Suppressor macrophage (primary cell): ENCODE measurements at places on chromosomes 1 and 21.

DNA sequence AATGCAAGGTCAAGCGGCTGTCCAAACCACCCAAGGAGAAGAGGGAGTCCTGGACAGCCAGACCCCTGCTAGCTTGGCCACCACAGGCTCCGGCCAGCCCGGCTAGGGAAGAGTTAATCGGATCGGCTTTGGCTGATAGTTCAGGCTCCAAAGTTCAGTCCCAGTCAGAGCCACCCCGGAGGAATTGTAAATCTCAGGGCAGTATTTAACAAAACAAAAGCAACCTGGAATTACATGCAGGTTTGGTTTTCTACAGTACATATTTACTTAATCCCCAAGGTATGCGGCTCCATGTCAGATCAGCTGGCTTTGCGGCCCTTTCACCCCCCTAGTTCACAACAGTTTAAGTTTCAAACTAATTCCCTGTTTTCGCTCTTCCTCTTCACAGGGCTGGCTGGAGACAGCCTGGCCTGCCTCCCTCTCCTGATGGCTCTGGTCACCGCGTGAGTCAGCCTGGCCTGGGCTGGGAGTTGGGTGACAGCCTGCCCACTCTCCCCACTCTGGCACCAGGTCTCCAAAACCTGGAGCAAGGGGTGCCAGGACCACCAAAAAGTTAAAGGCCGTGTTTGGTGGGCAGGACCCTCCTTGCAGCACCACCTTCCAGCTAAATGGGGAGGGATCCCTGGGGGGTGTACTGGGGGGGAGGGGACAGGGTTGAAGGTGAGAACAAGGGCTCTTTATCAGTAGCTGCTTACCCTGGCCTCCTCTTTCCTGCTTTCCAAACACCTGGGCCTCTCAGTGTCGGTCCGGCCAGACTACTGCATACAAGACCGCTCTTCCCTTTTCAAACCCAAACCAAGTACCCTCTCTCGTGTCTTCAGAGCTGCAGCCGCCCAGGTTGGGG, 1.9 kb downstream of the DHRS3 start:
- peak; percentile 87 for DNase-seq

DNA sequence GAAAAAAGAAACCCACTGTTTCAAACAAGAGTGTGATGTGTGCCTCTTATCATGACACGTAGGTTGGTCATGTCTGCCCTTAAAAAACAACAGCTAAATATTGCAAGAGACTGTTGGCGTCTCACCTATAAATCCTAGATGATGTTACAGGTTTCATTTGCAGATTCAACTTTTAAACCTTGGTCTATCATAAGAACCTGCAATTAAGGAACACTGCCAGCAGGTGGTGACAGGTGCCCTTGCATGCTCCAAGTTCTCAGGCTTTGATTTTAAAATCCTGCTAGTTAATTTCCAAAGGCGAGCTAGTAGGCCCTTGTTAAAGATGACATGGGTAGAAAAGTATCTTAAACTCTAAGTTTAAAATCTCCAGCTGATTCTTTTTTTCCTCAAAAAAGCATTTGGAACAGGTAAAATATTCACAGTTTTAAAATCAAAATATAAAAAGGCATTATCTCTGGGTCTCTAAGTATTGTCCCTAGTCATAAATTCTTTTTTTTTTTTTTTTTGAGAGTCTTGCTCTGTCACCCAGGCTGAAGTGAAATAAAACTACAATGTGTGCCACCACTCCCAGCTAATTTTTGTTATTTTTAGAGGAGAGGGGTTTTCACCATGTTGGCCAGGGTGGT, 39.1 kb downstream of the CLSTN1 start:
- DNase-seq: peak; percentile 79

GRCh38 chr1:67162954-67163353, 3.3 kb upstream of the IL23R start:
- DNase-seq: no peak

DNA sequence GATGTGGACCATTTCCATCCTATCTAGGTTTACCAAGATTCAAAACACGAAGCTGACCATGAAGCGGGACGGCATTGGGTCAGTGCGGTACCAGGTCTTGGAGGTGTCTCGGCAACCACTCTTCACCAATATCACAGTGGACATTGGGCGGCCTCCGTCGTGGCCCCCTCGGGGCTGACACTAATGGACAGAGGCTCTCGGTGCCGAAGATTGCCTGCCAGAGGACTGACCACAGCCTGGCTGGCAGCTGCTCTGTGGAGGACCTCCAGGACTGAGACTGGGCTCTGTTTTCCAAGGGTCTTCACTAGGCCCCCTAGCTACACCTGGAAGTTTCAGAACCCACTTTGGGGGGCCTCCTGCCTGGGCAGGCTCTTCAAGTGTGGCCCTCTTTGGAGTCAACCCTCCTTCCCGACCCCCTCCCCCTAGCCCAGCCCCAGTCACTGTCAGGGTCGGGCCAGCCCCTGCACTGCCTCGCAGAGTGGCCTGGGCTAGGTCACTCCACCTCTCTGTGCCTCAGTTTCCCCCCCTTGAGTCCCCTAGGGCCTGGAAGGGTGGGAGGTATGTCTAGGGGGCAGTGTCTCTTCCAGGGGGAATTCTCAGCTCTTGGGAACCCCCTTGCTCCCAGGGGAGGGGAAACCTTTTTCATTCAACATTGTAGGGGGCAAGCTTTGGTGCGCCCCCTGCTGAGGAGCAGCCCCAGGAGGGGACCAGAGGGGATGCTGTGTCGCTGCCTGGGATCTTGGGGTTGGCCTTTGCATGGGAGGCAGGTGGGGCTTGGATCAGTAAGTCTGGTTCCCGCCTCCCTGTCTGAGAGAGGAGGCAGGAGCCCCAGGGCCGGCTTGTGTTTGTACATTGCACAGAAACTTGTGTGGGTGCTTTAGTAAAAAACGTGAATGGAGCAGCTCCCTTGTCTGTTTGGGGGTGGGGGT, 864 bp upstream of the CCDC24 start:
- no peak for DNase-seq

DNA sequence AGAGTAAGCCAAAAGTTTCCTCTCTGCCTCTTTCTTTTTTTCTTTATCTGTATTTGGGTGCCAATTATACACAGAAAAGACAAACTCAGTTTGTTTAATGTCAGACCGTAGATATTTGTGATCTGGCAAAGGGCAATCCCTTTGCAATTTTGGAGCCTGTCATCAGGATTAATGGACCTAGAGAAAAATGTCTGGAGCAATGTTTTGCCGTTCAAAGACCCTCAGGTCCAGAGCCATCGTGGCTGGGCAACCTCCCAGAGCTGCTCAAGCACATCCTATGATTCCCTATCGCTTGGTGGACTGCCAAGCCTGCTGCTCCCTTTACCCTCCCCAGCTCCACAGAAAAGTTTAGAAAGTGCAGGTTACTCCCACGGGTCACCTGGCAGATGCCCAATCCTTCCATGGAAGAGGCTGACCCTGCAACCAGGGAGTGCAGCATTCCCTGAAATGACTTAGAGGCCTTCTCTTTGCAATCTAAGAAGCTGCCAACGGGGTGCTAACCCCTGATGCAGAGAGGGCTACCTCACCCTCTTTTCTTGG, 112.5 kb upstream of the NGF start:
- no peak for DNase-seq

DNA sequence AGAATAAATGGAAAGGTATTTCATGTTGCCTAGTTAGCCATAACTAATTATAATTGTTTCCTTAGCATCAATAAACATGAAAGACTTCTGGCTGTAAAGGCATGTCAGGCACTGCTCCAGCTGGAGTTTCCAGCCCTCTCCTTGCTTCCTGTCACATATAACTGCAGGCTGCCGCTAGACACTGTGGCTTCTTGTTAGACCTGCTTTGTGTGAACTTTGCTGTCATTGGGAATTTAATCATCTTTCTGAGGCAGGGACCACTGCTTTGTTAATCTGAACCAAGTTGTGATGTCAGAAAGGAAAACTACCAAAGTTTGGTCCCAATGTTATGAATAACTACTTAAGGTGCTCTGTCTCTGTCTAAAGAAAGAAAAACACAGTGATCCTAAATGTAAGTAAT, 90.3 kb upstream of the DUSP10 start:
- no peak for DNase-seq

DNA sequence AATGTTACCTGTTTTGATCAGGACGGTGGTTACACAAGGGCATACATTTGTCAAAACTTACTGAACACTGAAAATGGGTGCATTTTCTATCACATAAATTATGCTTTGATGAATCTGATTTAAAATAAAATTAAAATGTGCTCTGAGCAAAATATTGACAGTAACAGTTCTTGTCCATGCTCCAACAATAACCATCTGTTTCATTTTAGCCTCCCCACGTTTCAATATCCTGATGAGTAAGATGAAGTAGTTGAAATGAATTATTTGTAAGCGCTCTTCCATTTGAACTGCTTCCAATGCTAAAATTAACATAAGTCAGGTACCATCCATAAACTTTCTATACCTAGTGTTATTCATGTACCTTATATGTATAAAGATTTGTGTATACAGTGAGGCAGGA, 365.4 kb downstream of the LTN1 start:
- DNase-seq: no peak

DNA sequence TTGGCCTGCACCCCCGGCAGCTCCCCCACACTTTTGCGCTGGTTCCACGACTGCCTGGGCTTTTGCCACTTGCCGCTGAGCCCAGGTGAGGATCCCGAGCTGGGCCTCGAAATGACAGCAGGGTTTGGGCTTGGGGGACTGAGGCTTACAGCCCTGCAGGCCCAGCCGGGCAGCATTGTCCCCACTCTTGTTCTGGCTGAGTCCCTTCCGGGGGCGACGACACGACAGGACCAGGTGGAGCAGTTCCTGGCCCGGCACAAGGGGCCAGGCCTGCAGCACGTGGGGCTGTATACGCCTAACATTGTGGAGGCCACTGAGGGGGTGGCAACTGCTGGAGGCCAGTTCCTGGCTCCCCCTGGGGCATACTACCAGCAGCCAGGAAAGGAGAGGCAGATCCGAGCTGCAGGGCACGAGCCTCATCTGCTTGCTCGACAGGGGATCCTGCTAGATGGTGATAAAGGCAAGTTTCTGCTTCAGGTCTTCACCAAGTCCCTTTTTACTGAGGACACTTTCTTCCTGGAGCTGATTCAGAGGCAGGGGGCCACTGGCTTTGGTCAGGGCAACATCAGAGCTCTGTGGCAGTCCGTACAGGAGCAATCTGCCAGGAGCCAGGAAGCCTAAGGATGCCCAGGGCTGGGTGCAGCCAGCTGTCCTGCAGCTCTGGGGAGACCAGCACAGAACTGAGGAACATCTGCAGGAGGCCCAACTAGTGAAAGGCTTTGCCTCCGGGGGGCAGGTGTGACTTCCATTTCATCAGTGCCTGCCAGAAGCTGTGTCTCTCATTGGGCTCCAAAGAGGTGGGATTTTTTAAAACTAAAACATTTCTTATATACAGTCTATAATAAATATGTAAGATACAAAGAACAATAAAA, 1.2 kb downstream of the HPDL start:
- DNase-seq: no peak

DNA sequence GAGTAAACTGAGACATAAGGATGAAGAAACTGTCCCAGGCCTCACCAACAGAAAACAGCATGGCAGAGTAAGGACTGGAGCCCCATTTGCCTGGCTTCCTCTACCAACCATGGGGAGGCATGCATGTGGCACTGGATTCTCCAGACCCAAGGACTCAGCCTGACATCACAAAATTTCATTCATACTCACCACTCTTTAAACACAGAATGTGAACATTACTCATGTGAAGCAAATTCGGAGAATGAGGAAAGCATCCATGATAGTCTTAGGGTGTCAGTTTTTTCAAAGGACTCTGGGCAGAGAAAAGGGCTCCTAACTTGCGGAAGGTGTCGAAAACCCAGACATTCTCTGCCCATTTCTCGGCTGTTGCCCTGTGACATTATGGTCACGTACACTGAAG, 83.9 kb downstream of the PCNX2 start:
- no peak for DNase-seq

DNA sequence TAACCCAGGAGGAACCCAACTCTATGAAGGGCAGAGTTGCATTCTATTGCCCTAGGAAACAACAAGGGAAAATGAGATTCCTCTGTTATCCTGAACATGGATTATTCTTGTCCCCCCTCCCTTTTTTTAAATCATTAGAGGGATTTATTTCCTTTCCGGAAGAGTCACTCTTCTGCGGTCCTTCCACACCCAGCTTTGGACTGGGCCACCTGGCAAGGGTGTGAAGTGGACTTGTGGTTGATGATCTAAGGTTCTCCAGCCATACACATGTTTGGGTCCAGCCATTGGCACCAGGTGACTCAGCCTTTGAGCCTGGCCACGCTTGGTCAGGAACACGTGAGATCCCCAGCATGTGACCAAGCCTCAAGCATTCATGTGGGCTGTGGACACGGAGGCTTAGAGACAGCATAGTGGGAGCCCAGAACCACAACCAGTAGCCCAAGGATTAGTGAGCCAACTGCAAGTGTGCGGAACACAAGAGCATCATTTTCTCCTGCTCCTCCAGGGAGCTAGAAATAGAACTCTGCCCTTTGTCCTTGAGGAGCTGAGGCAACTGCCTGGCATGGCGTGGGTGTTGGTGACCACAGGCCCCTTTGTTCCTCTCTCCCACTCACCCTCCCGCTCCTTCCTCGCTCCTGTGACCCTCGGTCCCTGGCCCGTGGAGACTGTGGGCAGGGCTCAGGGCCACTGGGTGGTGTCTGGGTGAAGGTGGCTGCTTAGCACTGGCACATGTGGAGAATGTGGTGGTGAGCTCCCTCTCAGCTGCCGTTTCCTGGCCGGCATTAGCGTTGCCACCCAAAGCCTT, 50.1 kb downstream of the NENF start:
- DNase-seq: peak; percentile 86

- no peak for DNase-seq
These were observed 86.8 kb downstream of the ATP1B1 start for GRCh38 chr1:169193191-169193850.

GRCh38 chr1:210117198-210117597, 115.4 kb upstream of the SERTAD4 start:
- DNase-seq: no peak
